ENCODE measurements at places on chromosomes 7 and 10.

DNA sequence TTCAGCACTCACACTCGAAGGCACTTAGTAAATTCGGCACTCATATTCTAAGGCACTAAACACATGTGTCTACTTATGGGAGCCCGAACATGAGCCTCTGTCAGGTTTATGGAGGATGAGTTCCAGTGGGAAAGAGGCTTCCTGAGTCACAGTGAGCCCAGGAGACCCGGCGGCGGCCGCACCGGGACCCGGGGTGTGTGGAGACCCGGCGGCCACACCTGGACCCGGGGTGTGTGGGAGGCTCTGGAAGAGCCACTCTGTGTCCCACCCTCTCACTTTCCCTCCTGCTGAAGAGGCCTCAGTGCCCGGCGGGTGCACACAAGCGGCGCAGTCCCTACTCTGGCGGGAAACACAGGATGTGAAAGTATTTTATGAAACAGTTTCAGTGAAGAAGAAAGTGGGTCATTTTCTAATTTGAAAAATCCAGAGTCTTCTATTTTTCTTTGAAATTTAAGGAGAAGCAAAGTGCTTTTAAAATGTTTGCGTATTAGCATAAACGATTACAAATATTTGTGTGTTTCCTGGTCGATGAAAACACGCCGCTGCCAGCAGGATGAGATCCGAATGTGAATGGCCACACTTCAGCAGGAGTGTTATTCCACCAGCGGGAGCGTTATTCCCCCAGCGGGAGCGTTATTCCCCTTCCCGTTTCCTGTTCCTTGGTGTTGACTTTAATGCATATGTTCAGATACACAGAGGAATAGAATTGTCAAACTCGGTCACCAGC, 625.1 kb downstream of the DNAJB6 start:
- DNase-seq: no peak

DNA sequence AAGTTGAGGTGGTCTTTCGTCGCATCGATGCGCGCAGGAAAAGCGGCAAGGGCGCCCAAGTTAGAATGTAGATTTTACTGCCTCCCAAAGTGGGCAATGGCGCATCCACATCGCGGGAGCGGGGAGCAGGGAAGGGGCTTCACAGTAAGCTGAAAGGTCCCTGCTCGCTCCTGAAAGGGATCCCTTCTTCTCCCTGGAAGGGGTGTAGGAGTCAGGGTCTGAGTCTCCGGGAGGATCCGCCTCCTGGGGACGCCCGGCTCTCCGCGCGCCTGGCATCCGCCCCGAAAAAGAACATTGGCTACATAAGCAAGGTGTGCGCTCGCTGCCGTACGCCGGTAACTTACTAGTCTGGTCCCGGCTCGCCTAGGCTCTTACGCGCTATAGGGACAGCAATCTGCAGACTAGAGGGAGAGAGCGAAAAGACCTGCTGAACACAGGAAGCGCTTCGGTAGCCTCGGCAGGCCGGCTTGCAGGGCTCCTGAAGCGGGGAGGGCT, 804 bp downstream of the UNC5B start:
- DNase-seq: peak; percentile 83

- no peak for DNase-seq
Observed at GRCh38 chr10:56181607-56182006, 179.5 kb downstream of the ZWINT start.

DNA sequence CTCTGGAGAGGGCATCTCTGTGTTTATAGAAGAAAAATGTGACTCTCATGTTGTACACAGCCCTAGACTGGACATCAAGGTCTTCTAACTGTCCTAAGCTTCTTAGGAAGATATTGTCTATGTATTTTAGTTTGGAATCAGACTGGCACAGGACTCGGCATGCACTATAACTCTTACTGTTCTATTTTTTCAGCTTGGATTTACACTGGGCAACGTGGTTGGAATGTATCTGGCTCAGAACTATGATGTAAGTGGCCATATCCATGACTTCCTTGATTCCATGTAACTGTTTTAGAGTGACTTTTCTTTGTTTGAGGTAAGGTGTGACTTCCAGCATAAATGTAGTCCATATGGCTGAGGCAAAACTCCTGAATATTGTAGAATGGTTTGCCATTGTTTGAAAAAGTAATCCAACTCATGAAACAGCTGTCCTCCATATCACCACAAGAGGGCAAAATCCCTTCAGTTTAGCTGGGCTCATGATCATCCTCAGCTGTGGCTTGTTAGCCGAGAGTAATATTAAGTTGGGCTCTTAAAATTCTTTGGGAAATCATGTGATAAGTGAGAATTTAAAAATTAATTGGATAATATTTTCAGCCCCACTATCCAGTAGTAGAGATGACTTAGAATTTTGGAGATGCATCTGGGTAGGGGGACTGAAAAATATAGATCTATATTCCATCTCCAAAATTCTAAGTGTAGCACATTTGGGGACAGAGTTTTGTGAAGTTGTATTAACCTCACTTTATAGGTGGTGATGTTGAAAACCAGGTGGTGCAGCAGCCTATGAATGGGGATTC, 10.4 kb downstream of the STMP1 start:
- DNase-seq: peak; percentile 72

- no peak for DNase-seq
Observed at GRCh38 chr7:97002555-97003261, 2.6 kb upstream of the DLX6 start.

DNA sequence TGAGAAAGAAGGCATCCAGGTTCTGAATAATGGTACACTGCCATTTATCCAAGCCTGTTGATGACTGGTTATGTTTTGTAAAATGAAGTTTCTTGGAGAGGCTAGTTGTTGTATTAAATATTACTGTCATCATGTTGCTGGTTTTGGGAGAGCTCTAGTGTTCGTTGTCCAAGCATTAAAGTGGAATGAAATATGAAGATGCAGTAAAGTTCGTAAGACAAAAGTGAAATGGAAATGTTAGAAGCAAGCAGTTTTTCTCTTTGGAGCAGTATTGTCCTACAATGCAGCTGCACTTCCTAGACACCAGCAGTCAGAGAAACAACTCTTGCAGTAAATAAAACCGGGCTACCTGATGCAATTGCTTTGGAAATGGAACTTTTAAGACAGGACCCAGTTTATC, 156.8 kb upstream of the FZD1 start:
- DNase-seq: no peak

DNA sequence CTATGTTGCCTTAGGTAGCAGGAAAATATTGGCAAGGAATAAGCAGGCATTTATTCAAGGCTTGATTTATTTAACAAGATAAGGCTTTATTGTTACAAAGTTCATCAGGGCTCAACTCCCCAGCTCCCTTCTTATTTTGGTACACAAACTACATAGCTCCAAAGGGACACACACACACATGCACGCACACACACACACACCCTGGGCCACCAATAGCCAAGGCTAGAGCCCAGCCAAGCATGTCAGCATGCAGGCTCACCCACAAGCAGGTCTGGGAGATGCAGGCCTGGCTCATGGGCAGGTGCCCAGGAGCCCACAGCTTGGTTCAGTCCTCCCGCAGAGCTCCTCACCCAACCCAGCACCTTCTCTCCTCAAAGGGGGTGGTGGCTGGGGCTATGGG, 23.4 kb downstream of the LEP start:
- DNase-seq: no peak

GRCh38 chr10:116857156-116857555, 7.9 kb downstream of the ENO4 start:
- no peak for DNase-seq

DNA sequence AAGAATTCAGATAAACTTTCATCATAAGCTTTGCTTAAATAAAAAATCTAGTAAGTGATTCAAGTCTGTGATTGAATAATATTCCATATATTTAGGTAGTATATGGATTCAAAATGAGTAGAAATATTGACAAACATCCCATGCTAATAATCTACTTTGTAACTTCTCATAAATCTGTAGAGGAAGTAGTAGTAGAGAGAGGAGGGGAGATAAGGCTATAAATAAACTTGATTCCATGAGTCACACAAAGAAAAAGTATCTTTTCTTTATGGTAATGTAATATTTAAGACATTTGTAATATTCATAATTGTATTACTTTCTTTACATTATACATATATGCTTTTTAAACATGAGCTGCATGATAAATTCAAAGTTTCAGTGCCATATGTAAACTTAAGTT, 25.6 kb upstream of the CD36 start:
- peak; percentile 64 for DNase-seq

DNA sequence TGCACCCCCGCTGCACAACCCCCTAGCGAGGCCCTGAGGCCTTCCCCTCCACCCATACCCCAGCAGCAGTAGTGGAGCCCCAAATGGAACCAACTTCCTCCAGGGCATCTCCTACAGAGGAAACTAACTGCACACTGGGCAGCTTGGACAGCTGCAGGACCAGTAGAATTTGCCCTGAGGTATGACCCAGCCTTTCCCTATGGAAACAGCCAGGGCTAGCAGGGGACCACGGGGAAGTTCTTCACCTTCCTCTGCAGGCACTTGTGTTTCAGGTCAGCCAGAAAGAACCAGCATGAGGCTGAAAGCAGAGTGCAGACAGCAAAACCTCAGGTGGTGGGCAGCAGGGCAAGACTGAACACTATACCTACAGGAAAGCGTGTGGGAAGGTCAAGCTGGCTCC, 5.7 kb upstream of the EEPD1 start:
- DNase-seq: no peak

DNA sequence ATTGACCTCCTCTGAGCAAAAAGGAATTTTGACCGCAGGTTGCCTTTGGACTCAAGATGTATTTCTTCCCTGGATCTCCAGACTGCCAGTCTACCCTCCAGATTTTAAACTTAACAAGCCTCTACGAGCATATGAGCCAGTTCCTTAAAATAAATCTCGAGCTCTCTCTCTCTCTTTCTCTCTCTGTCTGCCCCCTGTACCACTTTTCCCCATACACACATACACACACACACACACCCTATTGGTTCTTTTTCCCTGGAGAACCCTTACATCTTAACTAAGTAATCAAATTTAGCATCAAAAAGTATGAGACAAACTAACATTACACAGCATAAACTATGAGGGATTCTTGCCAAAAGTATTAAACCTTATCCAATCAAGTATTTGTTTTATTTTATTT, 11.4 kb downstream of the BCAP29 start:
- no peak for DNase-seq

- DNase-seq: no peak
Observed at GRCh38 chr10:103676058-103676785, 179.2 kb downstream of the SH3PXD2A start.

- DNase-seq: no peak
Observed at GRCh38 chr10:21520949-21521348, 4.5 kb downstream of the SKIDA1 start.

- DNase-seq: no peak
Observed at GRCh38 chr10:42936580-42936979, 140.3 kb upstream of the RET start.

DNA sequence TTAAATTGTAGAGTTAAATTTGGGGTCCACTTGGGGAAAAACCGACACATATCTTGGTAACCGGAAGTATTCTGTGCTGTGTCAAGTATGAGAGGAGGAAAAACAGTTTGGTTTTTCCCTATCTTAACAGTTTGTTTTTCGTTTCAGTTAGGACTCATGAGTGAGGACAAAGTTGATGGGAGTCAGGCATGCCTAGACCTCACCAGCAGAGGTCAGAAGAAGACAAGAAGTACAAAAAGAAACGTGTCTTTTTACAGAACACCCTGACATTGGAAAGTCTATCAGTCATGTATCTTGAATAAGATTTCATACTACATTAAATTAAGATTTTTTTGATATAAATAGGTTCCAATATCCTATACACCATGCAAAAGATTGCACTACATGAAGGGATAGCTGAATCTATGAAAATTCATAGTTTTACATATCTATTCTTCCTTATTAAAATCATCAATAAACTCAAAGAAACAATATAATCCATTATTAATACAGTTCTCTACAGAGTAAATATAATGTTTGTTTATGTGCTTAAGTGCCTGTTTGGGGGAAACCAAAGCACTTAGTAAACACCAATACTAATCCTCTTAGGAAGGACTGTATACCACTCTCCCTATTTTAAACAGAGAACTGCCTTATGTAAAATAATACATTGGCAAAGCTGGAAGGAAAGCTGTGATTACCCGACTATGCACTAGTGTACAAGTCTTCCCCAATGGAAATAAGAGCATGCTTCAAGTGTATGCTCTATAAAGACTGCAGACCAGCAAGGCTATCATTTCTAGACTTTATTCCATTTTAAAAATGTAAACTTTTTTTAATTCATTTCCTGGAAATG, 95.6 kb downstream of the USP6NL start:
- peak; percentile 72 for DNase-seq

DNA sequence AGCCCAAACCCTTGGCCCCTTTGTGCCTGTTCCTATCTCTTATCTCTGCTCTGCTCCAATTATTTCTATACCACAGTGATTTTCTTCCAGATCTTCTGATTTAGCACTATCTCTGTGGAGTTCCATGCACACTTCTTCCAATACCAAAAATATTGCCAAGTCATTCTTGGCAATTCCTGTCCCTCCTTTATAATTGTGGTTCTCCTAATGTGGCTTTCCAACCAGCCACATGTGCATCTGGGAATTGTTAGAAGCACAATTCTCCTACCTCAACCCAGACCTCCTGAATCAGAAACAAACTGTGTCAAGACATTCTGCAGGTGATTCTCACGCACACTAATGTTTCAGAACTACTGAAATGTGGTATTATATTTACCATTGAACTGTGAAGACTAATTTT, 447.8 kb upstream of the IGFBP3 start:
- no peak for DNase-seq

DNA sequence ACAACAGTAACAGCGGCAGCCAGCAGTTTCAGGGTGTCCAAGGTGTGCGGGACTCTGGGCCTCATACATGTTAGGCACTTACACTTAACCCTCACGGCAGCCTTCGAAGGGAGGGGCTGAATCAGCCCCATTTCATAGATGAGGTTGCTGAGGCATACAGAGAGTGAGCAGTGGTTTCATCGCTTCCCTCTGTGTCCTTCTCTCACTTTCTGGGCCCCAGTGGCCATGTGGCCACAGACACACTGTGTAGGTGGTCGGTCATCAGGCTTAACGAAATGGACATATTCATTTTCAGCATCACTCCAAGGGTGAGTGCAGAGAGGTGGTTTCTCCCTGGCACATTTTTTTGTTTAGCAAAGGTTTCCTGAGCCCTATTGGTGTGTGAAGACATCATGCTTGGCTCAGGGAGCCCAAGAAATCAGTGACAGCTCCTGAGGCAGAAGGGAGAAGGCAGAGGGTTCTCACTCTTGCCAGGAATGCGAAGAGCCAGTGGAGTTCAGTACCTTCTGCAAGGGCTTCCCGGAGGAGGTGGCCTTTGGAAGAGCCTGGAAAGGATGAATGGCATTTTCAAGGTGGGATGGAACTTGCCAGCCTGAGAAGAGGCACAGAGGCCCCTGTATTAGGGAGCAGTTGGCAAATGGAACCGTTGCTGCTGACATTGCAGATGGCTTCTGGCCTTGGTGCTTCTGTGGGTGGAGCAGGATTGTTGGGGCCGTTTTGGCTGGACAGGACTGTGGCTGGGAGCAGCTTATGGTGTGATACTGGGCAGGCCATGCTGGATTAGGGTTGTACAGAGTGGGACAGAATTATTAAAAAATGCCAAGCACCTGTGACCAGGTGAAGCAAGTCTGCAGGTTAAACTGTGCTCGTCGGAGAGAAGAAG, 61.7 kb upstream of the PPIF start:
- peak; percentile 47 for DNase-seq
